A549 treated with CORT108297 at 1 μM for 4 hours (cell line): ENCODE measurements at places on chromosomes 12 and 14. TPM values are rescaled to one million over a fixed set of nuclear protein-coding genes. Genes with fewer than 3 reads are reported as not detected.

SLC7A7 gene
- 12.6 to 19.5 TPM (median 15.3 TPM) in 5 replicates for total RNA-seq

SERPINA5 gene
- 0.05 to 0.16 TPM (median 0.14 TPM) in 5 replicates for total RNA-seq

GPR68 gene
- 0.03 to 0.17 TPM (median 0.08 TPM) in 5 replicates for total RNA-seq

IRAK3 gene
- total RNA-seq = 0.16 to 0.28 TPM (median 0.18 TPM) in 5 replicates

TAS2R43 gene
- total RNA-seq = not detected in 5 replicates

ACRBP gene
- 0.11 to 0.34 TPM (median 0.16 TPM) in 5 replicates for total RNA-seq

RGS6 gene
- total RNA-seq = not detected in 5 replicates

ACOT2 gene
- 42.3 to 53.1 TPM (median 51.7 TPM) in 5 replicates for total RNA-seq

KCNA5 gene
- not detected in 5 replicates for total RNA-seq

KRT73 gene
- total RNA-seq = not detected in 5 replicates

GPX2 gene
- total RNA-seq = 170 to 307 TPM (median 199 TPM) in 5 replicates

PRB4 gene
- total RNA-seq = not detected in 5 replicates

SRRM4 gene
- total RNA-seq = not detected in 5 replicates

CD163L1 gene
- 0.16 to 0.42 TPM (median 0.23 TPM) in 5 replicates for total RNA-seq

KLRC4 gene
- total RNA-seq = not detected in 5 replicates

MAPKAPK5 gene
- total RNA-seq = 51.9 to 57.9 TPM (median 56.6 TPM) in 5 replicates

HOXC13 gene
- total RNA-seq = 10.3 to 17.8 TPM (median 12.3 TPM) in 5 replicates

NYNRIN gene
- 0.15 to 0.25 TPM (median 0.21 TPM) in 5 replicates for total RNA-seq

IL22 gene
- total RNA-seq = not detected in 5 replicates

YARS2 gene
- total RNA-seq = 27.0 to 31.4 TPM (median 30.1 TPM) in 5 replicates

GLS2 gene
- 0.06 to 0.22 TPM (median 0.12 TPM) in 5 replicates for total RNA-seq

NTS gene
- 57.2 to 88.6 TPM (median 80.6 TPM) in 5 replicates for total RNA-seq

LMO3 gene
- total RNA-seq = not detected in 5 replicates

MYBPC1 gene
- total RNA-seq = 0.05 TPM in 1 of 5 replicates, not detected in the others

ETFBKMT gene
- total RNA-seq = 0.63 to 1.1 TPM (median 0.80 TPM) in 5 replicates

TDRD9 gene
- not detected in 5 replicates for total RNA-seq

EXOC3L4 gene
- total RNA-seq = 1.1 to 2.5 TPM (median 1.9 TPM) in 5 replicates

MLXIP gene
- 23.0 to 38.1 TPM (median 35.2 TPM) in 5 replicates for total RNA-seq

MIP gene
- 0.12 TPM in 1 of 5 replicates, not detected in the others for total RNA-seq

CACNA1C gene
- 0.02 to 0.15 TPM (median 0.09 TPM) in 3 of 5 replicates, not detected in the others for total RNA-seq

NOVA1 gene
- total RNA-seq = 4.6 to 6.5 TPM (median 5.1 TPM) in 5 replicates

EIF5 gene
- 202 to 295 TPM (median 277 TPM) in 5 replicates for total RNA-seq

TSPAN8 gene
- 0.08 to 0.27 TPM (median 0.10 TPM) in 3 of 5 replicates, not detected in the others for total RNA-seq

BDKRB2 gene
- total RNA-seq = 1.9 to 3.3 TPM (median 2.9 TPM) in 5 replicates

RERG gene
- total RNA-seq = 0.10 to 0.26 TPM (median 0.22 TPM) in 5 replicates

TUNAR gene
- total RNA-seq = not detected in 5 replicates

NANOG gene
- not detected in 5 replicates for total RNA-seq

ARF6 gene
- 61.5 to 74.8 TPM (median 68.2 TPM) in 5 replicates for total RNA-seq

TAMALIN gene
- 0.32 to 0.58 TPM (median 0.41 TPM) in 5 replicates for total RNA-seq

ADAM21 gene
- 0.03 TPM in 1 of 5 replicates, not detected in the others for total RNA-seq

AKAP5 gene
- 0.29 to 0.41 TPM (median 0.40 TPM) in 5 replicates for total RNA-seq

A2M gene
- 0.27 TPM in 1 of 5 replicates, not detected in the others for total RNA-seq

KERA gene
- total RNA-seq = not detected in 5 replicates

IFI27 gene
- 0.89 to 1.9 TPM (median 1.6 TPM) in 5 replicates for total RNA-seq

KLRG1 gene
- total RNA-seq = 1.6 to 2.5 TPM (median 1.9 TPM) in 5 replicates

TXNDC16 gene
- 0.80 to 1.2 TPM (median 1.2 TPM) in 5 replicates for total RNA-seq

CCDC177 gene
- 0.02 to 0.03 TPM in 2 of 5 replicates, not detected in the others for total RNA-seq

SIX6 gene
- total RNA-seq = not detected in 5 replicates

CCDC60 gene
- total RNA-seq = not detected in 5 replicates

ANKRD33 gene
- total RNA-seq = 0.08 to 0.12 TPM in 2 of 5 replicates, not detected in the others

HVCN1 gene
- 0.42 to 0.77 TPM (median 0.61 TPM) in 5 replicates for total RNA-seq

GPR65 gene
- not detected in 5 replicates for total RNA-seq

NRXN3 gene
- total RNA-seq = 0.75 to 1.2 TPM (median 1.0 TPM) in 5 replicates

SERPINA10 gene
- 0.02 to 0.04 TPM in 2 of 5 replicates, not detected in the others for total RNA-seq

VDR gene
- total RNA-seq = 2.6 to 3.1 TPM (median 2.8 TPM) in 5 replicates
